ENCODE measurements at places on chromosomes 11 and 22. TPM values are rescaled to one million over a fixed set of nuclear protein-coding genes. Genes with fewer than 3 reads are reported as not detected.

SMIM38 gene
- not detected for total RNA-seq

MRGPRX3 gene
- not detected for total RNA-seq

DDIAS gene
- total RNA-seq: 1.1 TPM

RASSF10 gene
- total RNA-seq: not detected

GRCh38 chr11:71202598-71202944, 49.8 kb downstream of the SHANK2 start:
- no peak for DNase-seq

DNA sequence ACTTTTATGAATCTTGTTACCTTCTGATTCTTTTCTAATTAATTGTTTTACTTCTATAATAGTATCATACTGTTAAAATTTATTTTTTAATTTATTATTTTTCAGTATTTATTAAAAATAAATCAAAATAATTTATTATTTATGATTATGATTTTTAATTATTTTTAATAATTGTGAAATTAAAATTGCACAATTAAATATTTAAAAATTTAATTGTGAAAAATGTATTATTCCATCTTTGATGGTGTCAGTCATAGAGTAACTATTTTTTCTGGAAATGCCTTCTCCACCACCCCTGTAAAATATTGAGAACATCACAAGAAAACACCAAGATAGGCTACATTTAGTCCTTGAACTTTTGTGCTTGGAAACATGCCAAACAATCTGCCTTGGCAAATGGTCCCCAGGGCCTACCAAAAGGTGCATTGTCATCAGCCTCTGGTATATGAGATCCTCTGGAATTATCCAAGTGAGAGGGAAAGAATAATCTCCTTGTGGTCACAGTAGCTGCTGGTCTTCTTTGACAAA, at the start of gene OR8H2:
OR8H2 (plus strand) TSS at position 478 of the 528 bp plus-strand sequence. CDS start 1,356 bp downstream, outside the sequence.
- DNase-seq: no peak

GRCh38 chr11:12653729-12654128, 20.5 kb upstream of the TEAD1 start:
- no peak for DNase-seq

GRCh38 chr22:41401781-41402648, 20.3 kb downstream of the TEF start:
- DNase-seq: peak; percentile 91

DNA sequence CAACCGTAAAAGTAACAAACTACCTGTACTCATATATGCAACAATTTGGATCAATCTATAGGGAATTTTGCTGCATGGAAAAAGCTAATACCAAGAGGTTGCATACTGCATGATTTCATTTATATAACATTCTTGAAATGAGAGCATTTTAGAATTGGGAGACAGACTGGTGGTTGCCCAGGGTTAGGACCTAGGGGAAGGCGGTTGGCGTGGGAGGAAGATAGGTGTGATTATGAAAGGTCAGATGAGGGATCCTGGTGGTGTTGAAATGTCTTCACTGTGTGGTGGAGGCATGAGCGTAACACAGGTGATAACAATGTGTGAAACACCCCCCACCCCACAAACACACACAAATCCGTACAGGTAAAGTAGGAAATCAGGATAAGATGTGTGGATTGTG, 176.6 kb upstream of the ZBED5 start:
- DNase-seq: no peak

DNA sequence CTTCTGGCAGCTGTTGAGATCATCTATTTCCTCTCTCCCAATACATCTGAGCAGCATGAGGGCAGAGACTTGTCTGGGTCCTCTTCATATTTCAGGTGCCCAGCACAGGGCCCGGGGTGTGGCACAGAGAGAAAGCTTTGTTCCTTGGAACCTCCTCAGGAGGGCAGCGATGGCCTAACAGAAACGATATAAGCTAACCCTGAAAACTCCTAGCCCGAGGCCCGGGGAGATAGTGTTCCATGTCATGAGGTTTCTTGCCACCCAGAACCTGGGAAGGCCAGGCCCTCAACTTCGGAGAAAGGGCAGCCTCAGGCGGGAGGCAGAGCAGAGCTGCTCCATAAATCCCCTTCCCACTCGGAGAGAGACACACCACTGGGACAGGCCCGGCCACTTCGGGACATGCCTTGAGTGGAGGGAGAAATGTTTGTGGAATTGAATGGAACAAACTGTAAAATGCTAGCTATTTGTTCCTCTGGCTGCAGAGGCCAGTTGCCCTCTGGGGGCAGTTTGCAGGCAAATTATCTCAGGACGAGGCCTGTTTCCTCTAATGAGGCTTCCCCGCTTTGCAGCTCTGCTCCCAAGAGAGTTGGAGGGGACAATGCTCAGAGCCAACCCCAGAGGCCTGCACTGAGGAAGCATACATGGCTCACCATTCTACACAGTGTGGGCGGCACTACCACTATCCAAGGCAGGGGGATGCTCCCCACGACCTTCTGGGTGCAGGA, 11.6 kb downstream of the ARRB1 start:
- peak; percentile 33 for DNase-seq

DNA sequence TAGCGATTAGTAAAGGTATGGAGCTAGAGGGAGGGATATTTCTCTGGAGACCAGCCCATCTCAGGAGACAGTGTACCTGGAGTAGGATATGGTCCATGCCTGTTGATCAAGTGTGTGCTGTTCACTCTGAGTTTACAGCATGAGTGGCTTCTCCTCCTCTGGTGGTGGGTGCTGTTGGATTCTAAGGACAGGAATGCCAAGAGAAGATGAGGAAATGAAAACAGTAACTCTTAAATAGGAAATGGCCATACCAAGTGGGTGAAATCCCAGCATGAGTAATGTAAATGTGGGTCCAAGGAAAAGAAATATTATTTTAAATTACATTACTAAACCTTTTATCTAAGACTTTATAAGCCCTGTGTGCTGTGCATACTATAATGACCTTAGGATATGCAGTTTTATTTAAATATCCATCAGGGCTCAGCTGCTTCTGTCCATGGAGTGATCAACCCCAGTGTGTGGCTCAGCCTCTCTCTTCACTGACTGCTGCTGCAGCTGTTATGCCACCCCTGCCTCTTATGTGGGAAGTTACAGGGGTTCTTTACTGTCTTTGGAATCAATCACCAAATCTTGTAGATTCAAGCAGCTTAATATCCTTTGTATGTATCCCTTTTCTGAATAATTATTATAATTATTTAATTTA, 54.3 kb downstream of the FAT3 start:
- DNase-seq: no peak

All from adrenal gland (tissue), 19 donors.